ENCODE measurements at places on chromosomes 3 and 15. TPM values are rescaled to one million over a fixed set of nuclear protein-coding genes. Genes with fewer than 3 reads are reported as not detected.

DNA sequence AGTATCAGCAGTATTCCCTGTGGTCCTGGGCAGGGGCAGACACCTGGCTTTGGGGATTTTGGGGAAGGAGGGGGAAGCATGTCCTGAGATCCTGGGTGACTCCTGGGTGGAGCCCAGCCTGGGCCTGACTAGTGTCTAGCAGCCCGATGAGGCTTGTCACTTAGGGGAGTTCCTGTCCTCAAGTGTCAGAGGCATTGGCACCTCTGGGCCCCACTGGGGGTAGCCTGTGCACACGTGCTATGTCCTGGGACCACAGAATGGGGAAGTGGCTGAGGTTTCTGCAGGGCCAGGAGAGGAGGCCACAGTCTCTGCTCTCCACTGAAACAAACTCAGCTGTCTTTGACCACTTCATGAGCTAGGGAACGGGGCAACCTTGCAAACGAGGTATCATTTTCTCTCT is 31.5 kb upstream of the ADCY5 start:
- no peaks in the 10 kb centered on the region for H3K4me1 ChIP-seq
- H3K36me3 ChIP-seq, result no peaks in the 10 kb centered on the region
- no peak overlapping the region for H3K4me3 ChIP-seq
- H3K27ac ChIP-seq, result no peak overlapping the region
- DNase-seq, result no peak
- peaks cover 2% of the 10 kb centered on the region for H3K27me3 ChIP-seq

FOXB1 gene
- total RNA-seq, result 11.8 TPM

DNA sequence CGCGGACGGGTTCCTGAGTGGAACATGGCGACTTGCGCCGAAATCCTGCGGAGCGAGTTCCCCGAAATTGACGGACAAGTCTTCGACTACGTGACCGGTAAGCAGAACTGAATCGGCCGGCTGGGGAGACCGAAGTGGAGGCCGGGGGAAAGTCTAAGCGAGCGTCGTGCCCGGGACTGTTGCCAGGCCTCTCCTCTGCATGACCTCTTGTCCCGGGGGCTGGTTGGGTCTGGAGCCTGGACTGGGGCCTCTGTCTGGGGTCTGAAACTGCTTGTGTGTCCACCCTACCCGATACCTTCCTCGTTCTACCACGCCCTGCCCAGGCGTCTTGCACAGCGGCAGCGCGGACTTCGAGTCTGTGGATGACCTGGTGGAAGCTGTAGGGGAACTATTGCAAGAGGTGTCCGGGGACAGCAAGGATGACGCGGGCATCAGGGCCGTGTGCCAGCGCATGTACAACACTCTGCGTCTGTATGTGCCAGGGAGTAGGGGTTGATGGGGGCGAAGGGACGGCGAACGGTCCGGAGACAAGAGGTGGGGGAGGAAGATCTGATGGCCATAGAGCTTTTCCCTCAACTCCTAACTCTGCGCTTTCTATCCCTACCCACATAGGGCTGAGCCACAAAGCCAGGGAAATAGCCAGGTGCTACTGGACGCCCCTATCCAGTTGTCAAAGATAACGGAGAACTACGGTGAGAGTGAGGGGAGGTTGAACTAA is at the start of gene ABCF3:
ABCF3 (plus strand) TSS at position 16 of the 718 bp plus-strand sequence; CDS start at position 25, 9 bp downstream.
- H3K4me1 ChIP-seq, result peaks cover 18% of the 10 kb centered on the region
- no peak for DNase-seq
- no peaks in the 10 kb centered on the region for H3K27me3 ChIP-seq
- peaks cover 71% of the 10 kb centered on the region for H3K36me3 ChIP-seq
- peak within 1 kb of the TSS; percentile 94 for H3K4me3 ChIP-seq

GRCh38 chr15:75891895-75892294 is 11.8 kb upstream of the FBXO22 start:
- H3K27me3 ChIP-seq, result no peaks in the 10 kb centered on the region
- H3K36me3 ChIP-seq, result peaks cover 45% of the 10 kb centered on the region
- no peak overlapping the region for H3K4me3 ChIP-seq
- DNase-seq, result no peak

DNA sequence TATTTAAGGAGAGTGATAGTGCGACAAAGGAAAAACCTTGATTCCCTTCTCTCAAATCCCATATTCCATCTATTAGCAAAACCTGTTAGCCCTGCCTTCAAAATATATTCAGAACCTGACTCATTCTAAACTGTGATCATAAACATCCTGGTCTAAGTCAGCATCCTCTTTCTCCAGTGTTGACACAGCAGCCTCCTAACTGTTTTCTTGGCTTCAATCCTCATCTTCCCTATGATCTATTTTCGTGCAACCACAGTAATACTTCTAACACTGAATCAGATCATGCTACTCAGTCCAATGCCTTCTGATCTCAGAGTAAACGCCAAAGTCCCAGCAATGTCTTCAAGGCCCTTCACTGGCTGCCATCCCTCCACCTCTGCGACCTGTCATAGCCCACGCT is 785.1 kb downstream of the EDEM1 start:
- no peak for DNase-seq
- no peak overlapping the region for H3K27ac ChIP-seq
- no peaks in the 10 kb centered on the region for H3K27me3 ChIP-seq
- H3K4me3 ChIP-seq, result no peak overlapping the region
- H3K36me3 ChIP-seq, result no peaks in the 10 kb centered on the region
- no peaks in the 10 kb centered on the region for H3K4me1 ChIP-seq

DNA sequence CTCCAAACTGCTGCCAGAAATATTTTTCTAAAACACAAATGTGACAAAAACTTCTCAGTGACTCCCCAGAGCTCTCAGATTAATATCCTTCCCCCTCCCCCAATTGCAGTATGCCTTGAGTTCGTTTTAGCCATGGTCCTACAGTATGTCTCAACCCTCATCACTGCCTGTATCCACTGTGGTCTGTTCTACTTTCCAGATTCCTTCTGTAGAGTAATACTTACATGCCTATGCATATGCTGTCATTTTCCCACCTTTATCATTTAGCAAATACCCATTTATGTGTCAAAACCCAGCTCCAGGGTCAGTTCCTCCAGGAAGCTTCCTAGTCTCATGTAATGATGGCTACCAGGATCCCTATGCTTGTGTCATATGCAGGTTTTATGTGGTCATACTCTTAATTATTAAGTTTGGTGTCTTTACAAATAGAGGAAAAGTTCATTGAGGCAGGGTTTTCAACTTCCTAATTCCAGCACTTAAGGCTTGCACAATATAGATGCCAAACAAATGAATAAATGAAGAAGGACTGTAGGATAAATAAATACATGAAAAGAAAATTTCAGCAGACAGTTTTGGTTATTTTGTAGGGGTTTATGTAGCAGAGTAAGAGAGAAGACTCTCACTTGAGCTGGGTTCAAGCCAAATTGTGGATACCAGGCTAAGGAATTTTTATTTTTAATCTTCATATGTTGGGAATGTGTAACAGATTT is 170.8 kb downstream of the ALCAM start:
- no peak overlapping the region for H3K4me3 ChIP-seq
- peaks cover 26% of the 10 kb centered on the region for H3K36me3 ChIP-seq
- no peak for DNase-seq
- no peaks in the 10 kb centered on the region for H3K27me3 ChIP-seq
- no peaks in the 10 kb centered on the region for H3K4me1 ChIP-seq
- H3K27ac ChIP-seq, result no peak overlapping the region

DNA sequence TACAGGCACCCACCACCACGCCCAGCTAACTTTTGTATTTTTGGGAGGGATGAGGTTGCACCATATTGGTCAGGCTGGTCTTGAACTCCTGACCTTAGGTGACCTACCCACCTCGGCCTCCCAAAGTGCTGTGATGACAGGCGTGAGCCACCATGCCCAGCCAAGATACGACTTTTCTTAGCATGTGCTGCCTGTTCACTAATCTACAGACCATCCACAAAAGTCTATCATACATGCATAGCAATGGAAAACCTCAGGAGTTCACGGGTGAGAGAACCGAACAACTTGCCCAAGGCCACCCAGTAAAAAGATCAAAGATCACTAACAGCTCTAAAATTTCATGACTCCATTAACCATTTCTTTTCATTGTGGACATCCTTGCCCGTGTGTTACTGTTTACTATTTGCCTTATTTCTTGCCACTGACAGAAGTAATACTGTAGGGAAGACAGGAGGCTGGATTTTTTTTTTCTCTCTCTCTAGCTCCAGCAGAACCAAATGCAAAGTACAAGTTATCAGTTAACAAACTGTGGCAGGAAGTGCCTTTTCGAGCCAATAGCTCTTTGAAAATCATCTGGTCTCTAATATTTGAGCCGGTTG is 92.3 kb downstream of the FOXP1 start:
- no peak for DNase-seq
- no peaks in the 10 kb centered on the region for H3K27me3 ChIP-seq
- peaks cover 79% of the 10 kb centered on the region for H3K4me1 ChIP-seq

DNA sequence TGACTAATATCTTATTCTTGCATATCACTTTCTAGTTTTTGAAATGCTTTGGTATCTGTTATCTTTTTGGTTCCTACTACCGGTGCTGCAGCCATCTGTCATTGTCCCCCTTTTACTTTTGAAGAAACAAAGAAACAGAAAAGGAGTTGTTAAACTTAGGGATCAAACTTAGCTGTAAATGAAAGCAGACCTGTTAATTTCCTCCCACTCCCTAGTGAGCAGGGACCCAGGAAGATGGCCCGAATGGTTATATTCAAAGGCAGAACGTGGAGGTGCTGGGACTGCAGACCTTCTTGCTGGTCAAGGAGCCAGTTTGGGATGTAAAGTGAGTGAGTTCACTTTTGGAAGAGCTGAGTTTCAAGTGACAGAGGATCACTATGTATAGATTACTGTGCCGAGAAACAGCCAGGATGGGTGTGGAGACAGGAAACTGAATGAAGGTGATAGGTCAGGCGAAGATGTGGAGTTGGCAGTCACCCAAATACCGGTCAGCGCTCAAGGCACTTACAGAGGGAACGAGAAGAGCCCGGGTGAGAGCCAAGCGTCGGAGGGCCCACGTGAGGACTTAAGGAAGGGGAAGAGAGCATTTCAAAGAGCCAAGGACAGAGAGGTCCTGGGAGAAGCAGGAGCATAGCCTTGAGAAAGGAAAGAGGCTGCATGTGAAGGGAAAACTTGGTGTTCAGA is 20.1 kb downstream of the KBTBD8 start:
- H3K27ac ChIP-seq, result no peak overlapping the region
- no peak overlapping the region for H3K4me3 ChIP-seq
- DNase-seq, result no peak
- no peaks in the 10 kb centered on the region for H3K36me3 ChIP-seq

ATP8B4 gene
- total RNA-seq, result 75.3 TPM

DNA sequence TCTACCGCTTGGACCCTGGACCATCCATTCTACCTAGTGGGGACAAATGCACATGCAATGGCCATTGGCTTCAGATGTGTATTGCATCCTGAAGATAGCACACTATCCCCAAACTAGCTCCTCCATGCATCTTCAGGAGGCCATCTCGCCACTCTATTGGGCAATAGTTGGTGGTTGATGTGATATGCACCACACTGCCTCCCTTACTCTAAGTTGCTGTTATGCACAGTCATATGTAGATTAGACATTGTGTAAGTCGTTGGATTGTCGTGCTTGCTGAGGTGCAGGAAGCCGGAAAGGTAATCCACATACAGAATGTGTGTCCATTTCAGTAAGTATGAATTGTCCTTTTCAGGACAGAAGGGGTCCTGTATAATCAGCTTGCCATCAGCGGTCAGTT is 26.7 kb upstream of the PLA2G4D start:
- peaks cover 19% of the 10 kb centered on the region for H3K27me3 ChIP-seq
- DNase-seq, result no peak
- no peak overlapping the region for H3K4me3 ChIP-seq
- H3K36me3 ChIP-seq, result no peaks in the 10 kb centered on the region
- no peak overlapping the region for H3K27ac ChIP-seq
- H3K4me1 ChIP-seq, result peaks cover 8% of the 10 kb centered on the region

All from activated T-helper 2 cell treated with anti-CD3 and anti-CD28 coated beads, Interferon-gamma antibody, Interleukin-2, Interleukin-4, amounts not matched to agents 10 μg/mL and 5 μg/mL and 100 μg/mL, durations not matched to agents 14 hours and 24 hours and 36 hours (primary cell).